Gastroesophageal sphincter (tissue), 4 donors: ENCODE measurements at places on chromosomes 2 and 18. TPM values are rescaled to one million over a fixed set of nuclear protein-coding genes. Genes with fewer than 3 reads are reported as not detected.

Gene FRZB
- total RNA-seq = 8.5 TPM

Gene COL5A2
- total RNA-seq = 104 TPM

Gene CFAP210
- total RNA-seq = not detected

Gene ABCB11
- not detected for total RNA-seq

GRCh38 chr2:190974629-190975361 is 39.2 kb downstream of the STAT1 start:
- no peaks in the 10 kb centered on the region for H3K4me1 ChIP-seq
- H3K27ac ChIP-seq = no peak overlapping the region
- no peak for ATAC-seq
- peaks cover 100% of the 10 kb centered on the region for H3K36me3 ChIP-seq

GRCh38 chr18:10928772-10929373 is 220.5 kb downstream of the PIEZO2 start:
- no peak for ATAC-seq
- peaks cover 12% of the 10 kb centered on the region for H3K27me3 ChIP-seq
- no peaks in the 10 kb centered on the region for H3K36me3 ChIP-seq
- H3K4me3 ChIP-seq = no peak overlapping the region
- H3K27ac ChIP-seq = no peak overlapping the region
- H3K4me1 ChIP-seq = no peaks in the 10 kb centered on the region

- H3K27me3 ChIP-seq = no peaks in the 10 kb centered on the region
- no peak for ATAC-seq
- H3K4me3 ChIP-seq = no peak overlapping the region
- H3K4me1 ChIP-seq = no peaks in the 10 kb centered on the region
These were observed 63.0 kb downstream of the KIDINS220 start for GRCh38 chr2:8774371-8774770.

DNA sequence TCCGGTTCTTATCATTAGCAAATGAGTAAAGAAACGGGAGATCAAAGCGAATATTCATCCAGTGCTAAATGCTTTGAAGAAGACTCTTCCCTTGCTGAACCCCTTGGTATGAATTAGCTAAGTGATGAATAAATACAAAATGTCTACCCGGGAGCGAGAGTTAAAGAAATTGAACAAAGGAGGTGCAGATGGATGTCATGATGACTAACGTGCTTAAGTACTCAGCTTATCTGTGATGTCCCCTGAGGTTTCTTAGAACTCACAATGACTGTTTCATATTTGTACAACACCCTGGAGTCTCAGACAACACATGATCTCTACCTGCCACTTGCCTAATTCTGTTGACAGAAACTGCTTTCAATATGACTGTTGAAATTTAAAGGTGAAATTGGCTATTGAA is 148.5 kb downstream of the TMEM200C start:
- no peak for ATAC-seq
- H3K4me3 ChIP-seq = no peak overlapping the region
- H3K4me1 ChIP-seq = no peaks in the 10 kb centered on the region
- no peaks in the 10 kb centered on the region for H3K36me3 ChIP-seq

DNA sequence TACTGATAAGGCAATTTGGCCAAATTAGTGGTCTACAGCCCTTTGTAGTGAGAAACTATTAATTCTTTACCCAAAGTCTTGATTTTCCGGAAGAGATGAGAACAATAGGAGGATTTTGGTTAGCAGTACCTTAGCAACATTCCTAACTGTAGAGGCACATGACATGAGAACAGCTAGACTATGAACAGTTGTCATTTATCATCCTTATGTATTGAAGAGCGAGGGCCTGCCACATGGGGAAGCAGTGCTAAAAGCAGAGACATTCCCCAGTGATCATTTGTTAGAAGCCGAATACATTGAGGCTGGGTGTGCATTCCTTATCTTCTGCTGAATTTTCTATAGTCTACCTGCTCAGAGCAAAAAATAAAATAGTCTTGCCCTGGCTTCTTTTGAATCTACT is 65.2 kb downstream of the RBBP8 start:
- no peaks in the 10 kb centered on the region for H3K4me1 ChIP-seq
- no peaks in the 10 kb centered on the region for H3K27me3 ChIP-seq
- no peak for ATAC-seq
- H3K27ac ChIP-seq = no peak overlapping the region
- no peak overlapping the region for H3K4me3 ChIP-seq
